ENCODE measurements at places on chromosomes 13 and 19.
A peak's percentile ranks its signal among the peaks of the same experiment; 100 is the strongest.

- no peak for DNase-seq
These were observed 82.0 kb downstream of the SIPA1L3 start for GRCh38 chr19:37988758-37989635.

- DNase-seq, result no peak
These were observed 327.8 kb downstream of the SUCLA2 start for GRCh38 chr13:47673009-47673850.

GRCh38 chr13:28058866-28059613 lies 41.3 kb downstream of the FLT3 start:
- no peak for DNase-seq

DNA sequence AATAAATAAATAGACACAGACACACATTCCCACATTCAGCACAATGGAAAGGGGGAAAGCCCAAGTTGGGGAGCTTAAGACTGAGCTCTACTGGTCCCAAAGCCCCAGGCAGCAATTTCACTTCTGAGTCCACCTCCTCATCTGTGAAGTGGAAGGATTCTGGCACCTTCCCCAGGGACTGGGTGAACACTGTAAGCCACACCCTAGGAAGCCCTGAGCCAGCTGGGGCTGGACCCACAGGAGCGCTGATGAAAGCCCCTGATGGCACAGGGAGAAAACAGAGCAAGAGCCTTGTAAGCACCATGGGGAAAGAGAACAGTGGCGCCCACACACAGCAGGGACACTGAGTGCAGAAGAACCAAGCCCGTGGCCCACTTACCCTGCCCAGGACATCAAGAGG lies 37.8 kb downstream of the EPS15L1 start:
- DNase-seq, result no peak

DNA sequence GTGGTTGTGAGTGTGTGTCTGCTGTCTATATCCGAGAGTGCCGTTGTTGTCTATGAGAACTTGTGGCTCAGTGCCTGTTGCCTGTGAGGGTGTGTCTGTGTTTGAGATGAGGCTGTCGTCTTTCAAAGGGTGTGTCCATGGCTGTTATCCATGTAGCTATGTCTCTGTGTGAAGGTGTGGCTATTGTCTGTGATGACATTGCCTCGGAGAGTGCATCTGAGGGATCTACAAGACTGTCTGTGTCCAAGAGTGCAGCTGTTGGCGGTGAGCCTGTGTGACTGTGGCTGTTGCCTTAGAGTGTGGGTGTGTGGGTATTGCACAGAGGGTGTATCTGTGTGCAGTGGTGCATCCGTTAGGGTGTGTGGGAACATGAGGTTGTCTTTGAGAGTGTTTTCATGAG lies 4.9 kb downstream of the NUMBL start:
- no peak for DNase-seq

- peak; percentile 89 for DNase-seq
These were observed 96.6 kb downstream of the SIPA1L3 start for GRCh38 chr19:38003438-38004185.

- no peak for DNase-seq
These were observed 86.0 kb downstream of the ATP11A start for GRCh38 chr13:112775791-112776279.

GRCh38 chr19:46056536-46056935 lies 15.7 kb upstream of the IGFL4 start:
- DNase-seq, result no peak

DNA sequence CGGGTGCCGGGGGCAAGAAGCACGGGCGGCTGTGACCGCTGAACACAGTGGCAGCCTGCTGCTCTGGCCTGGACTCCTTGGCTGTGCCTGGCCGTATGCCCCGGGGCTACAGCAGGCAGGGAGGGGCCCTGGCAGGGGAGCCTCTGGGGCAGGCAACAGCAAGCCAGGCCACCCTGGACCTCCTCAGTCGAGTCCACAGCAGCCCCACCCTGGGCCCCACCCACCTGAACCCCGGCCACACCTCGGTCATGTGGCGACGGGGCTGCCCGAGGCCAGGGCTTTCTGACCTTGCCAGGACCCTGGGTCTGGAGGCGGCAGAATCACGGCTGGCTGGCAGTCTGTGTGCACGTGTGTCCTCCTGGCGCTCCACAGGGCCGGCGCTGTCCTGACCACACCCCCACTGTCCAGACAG lies 8.7 kb downstream of the CILP2 start:
- no peak for DNase-seq

DNA sequence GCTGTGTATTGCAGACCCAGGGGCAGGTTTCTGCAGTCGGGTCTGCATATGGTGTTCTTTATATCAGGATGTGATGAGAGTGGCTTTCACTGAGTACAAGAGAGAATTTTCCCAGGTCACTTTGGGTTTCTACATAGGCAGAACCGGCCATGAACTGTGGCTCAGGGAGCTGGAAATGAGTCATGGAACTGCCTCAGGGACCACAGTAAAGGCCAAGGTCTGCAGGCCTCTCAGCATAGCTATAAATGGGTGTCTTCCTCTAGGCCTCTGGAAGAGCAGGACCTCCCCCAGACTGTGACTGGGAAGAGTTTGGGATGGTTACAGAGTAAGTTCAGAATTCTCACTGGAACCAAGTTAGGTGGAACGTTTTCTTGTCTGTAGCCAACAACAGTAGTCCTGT lies 51.8 kb upstream of the ZNF681 start:
- DNase-seq, result no peak

GRCh38 chr13:48773531-48774275 lies 120.0 kb downstream of the CYSLTR2 start:
- no peak for DNase-seq
